ENCODE measurements at places on chromosomes 16 and 17.

DNA sequence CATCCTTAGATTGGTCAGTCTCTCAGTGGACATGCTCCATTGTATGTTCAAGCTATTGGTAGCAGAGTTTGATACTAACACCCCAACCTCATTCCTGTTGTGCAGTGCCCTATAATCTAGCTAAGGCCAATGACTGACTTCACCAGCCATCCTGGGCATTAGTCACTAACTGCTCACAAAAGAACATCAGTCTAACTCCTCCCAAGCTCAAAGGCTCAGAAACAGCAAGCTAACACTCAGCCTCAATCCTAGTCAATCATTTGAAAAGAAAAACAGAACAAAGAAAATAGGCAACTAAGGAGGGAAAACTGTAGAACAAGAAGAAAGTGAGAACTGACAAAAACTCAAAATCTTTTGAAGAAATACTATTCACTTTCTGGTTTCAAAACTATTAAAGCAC, 199.1 kb upstream of the C17orf78 start:
- DNase-seq, result no peak

GRCh38 chr17:14923981-14924380, 341.1 kb downstream of the PMP22 start:
- DNase-seq, result no peak

DNA sequence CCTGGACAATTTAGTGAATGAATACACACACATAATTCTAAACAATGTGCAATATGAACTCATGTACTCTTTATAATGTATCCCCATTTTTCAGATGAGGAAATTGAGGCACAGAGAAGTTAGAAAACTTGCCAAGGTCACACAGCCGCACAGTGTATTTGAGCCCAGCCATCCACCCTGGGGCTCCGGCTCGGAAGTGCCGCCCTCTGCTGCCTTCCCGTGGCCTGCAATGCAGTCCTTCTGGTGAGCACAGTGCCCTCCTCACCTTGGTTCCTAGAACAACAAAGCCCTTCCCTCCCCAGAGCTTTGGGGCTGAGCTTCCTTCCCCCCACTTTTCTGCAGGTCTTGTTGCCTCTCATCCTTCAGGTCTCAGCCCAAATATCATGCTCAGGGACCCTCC, 63.7 kb downstream of the C16orf78 start:
- no peak for DNase-seq

DNA sequence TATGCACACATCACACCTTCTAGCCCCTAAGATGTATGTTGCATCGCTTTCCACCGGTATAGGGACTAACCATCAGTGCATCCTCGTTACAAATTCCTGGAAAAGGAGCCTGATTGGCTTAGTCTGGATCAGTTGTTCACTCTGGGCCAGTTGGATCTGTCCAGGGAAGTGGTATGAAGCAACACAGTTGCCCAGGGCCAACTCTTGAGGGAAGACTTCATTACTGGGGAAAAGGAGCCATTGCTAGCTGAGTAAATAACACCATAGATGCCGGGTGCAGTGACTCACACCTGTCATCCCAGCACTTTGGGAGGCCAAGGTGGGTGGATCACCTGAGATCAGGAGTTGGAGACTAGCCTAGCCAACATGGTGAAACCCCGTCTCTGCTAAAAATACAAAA, 275.2 kb upstream of the RBFOX1 start:
- no peak for DNase-seq

DNA sequence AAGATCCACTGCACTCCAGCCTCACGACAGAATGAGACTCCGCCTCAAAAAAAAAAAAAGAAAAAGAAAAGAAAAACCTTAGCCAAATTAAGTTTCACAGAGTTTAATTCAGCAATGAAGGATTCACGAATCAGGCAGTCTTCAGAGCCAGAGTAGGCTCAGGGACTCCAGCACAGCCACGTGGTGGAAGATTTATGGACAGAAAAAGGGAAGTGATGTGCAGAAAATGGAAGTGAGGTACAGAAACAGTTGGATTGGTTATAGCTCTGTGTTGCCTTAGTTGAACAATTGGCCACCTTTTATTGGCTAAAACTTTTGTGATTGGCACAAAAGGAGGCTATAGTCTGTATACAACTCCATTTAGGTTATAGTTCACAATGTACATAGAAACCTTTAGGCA, 256.6 kb downstream of the HS3ST3B1 start:
- DNase-seq, result no peak

- DNase-seq, result no peak
Observed at GRCh38 chr16:86018071-86018470, 119.1 kb downstream of the IRF8 start.

- no peak for DNase-seq
Observed at GRCh38 chr16:35552763-35553162, 2093.4 kb downstream of the TP53TG3F start.

DNA sequence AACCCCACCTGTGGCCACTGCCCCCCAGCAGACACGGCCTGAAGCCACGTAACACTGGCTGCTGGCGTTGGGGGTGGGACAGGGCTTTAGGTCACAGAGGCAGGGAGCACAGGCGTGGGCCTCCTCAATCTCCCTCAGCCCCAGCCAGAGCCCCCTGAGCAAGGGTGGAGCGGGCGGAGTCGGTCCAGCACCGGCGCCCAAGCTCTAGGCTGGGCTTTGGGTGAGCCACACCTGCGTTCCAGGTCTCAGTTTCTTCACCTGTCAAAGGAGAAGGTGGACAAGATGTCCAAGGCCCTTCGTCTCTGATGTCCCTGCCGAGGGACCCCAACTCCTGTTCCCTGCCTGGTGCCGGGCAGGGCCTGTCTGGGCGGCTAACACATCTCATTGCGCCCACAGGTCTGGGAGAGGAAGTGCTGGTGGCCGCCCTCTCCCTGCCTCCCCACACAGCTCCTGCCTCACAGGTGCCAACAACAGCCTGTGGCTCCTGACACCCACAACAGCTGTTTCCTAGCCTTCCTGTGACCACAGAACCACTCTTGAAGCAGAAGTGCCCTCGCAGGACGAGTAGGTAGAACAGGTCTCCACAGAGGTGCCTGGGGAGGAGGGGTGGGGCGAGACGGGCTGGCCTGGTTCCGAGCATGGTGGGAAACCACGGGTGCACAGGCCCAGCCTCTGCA, 12.0 kb downstream of the FAM83G start:
- no peak for DNase-seq

DNA sequence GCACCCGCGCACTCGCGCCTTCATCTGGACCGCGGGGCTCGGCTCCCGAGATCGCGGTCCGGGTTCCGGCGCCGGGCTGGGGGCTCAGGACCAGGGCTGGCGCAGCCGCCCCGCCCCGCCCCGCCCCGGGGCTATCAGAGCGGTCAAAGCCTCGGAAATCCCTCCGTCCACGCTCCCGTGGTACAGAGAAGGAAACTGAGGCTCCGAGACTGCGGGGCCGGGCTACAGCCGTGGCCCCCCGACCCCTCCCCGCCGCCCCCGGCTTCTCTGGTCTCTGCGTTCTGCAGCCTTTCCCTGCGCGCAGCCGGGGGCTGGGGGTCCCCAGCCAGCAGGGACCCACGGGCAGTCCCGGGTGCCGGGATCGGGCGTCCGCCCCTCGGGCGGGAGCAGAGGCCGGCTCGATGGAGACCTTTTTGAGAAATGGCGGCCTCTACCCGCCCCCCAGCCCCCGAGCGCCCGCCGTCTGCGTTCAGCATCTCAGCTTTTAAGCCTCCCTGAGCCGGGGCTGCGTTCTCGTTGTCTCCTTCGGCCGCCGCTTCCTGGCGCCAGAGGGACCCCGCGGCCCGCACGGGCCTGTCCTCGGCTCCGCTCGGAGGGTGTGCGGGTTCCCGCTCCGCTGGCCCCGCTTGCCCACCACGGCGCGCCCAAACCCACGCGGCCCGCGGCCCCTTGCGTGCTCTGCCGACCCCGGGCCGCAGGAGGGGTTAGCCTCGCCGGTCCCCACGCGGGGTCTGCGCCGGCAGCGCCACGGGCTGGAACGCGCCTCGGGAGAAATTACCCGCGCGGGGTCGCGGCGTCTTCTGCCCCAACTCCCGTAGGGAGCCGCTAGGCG, 1.5 kb upstream of the NPTX1 start:
- peak; percentile 32 for DNase-seq

GRCh38 chr17:2020721-2021120, 4.4 kb downstream of the RTN4RL1 start:
- DNase-seq, result no peak

DNA sequence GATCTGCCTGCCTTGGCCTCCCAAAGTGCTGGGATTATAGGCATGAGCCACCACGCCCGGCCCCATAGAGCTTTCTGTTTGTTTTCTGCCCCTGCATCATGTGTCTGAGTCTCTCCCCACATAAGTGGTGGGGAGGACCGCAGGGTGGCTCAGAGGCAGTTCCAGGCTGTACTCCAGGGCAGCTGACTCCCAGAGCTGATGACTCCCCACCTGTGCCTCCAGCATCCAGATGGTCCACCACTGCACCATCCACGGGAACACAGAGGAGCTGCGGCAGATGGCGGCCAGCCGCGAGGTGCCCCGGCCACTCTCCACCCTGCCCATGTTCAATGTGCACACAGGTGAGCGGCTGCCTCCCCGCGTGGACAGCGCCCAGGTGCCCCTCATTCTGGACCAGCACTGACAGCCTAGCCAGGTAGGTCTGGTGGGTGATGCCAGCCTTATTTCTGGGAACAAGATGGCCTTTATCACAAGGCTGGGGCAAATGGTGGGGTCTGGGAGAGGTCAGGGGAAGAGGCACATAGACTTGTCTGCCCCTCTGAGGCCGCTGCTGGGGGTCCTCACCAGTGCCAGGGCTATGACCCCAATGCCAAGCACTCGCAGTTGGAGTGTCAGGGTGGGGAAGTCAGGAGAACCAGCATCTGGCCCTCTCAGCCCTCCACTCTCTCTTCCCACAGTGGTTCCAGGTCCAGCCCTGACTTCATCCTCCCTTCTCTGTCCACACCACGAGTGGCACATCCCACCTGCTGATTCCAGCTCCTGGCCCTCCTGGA, 9.4 kb downstream of the SGCA start:
- DNase-seq, result no peak

- no peak for DNase-seq
Observed at GRCh38 chr17:49548051-49548505, 27.6 kb upstream of the NXPH3 start.

DNA sequence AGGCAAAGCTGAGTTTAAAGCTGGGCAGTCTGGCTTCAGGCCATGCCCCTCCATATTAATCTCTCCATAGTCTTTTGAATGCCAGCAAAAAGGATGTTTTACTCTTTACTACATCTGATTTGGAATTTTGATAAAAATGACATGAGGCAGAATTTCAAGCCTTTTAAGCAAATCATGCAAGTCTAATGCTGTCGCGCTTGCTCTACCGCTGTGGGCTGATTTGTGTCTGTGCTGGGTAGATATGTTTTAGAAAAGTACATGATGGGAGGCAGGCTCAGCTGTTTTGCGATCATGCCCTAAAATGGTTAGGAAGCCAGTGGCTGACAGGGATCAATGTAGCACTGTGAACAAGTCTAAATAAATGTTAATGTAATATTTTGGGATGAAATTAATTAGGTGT, 311.9 kb downstream of the CA10 start:
- no peak for DNase-seq

GRCh38 chr17:7404737-7405349, 946 bp upstream of the TMEM256 start:
- no peak for DNase-seq

DNA sequence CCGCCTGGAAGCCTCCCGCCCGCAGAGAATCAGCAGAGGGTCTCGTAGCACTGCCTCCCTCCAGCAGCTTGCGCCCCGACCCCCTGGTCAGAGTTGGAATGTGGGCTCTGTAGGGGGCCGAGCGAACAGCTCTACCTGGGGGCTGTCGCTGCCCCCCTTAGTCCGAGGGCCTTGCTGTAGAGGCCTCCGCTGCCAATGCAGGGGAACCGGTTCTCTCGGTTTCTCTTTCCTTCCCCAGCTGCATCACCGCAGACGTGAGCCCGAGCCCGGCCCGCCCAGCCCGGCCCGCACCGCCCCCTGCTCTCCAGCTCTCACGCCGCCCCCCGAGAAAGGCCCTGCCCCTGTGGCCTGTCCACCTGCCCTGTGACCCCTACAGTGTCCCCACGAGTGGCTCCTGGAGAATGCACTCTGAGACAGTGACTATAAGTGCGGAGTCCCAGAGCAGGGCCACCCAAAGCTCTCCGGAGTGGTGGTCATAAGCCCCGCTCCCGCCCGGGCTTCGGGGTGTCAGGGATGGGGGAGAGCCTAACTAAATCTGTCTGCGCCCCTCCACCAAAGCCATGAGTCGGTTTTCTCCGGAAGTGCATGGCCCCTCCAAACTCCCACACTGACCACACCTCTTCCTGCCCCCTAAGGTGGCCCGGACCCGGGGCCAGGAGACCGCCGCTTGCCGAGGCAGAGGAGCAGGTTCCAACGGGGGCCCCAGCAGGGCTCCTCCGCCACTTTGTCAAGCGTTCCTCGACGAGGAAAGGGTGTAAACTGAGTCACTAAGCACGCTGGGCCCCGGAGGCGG, 1.7 kb downstream of the ARHGAP27 start:
- DNase-seq, result no peak

GRCh38 chr17:64006361-64007088, 8.4 kb downstream of the PRR29 start:
- DNase-seq, result no peak

- DNase-seq, result no peak
Observed at GRCh38 chr16:81618661-81619060, 160.4 kb upstream of the PLCG2 start.

DNA sequence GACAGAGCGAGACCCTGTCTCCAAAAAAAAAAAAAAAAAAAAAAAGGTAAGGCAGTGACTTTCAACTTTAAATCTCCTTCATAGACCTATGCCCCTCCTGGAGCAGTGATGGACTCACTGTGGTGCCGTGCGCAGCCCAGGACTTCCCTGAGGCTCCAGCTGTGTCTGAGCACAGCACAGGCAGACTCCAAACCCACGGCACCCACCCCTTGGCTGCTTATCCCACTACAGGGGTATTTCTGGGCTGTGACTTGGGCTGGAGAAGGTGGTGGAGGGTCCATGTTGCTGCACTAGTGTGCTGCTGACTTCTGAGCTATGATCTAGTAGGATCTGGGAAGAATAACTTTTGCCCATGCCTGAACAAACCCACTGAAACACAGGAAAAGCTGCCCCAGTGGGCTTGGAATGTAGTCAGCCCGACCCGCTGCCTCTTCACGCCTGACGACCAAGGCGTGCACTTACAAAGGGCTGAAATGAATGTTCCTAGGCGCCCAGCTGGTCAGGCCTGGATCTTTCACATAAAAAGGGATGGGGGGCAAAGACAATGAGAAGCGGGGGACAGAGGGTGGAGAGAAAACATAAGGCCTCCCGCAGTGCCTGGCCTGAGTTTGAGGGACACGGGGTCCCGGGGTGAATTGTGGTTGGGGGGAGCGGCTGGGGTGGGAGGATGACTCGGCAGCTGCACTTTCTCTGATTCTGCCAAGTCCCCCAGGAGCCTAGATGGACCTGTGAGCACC, 83.0 kb downstream of the IRF8 start:
- DNase-seq, result no peak

DNA sequence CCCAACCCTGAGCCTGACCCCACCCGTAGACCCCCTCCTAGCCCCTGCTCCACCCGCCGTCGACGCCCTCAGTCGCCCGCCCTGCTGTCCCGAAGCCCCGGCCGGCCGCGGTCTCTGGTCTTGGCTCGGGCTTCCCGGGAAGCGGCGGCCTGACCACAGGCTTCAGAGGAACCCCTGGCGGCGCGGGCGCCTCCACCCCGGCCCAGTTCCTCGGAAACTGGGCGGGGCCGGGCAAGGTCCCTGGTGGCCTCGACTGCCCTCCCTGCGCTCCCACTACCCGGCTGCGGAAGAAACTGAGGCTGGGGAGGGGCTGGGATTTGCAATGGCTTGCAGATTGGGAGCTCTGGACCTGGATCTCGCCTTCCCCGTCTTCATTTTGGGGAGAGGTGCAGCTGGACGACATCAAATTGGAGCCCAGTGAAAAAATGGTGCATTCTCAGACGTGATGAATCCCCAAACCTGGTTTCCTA, 692 bp upstream of the SOCS1 start:
- peak; percentile 60 for DNase-seq

Measured in AG10803 (cell line).